ENCODE measurements at places on chromosomes 3 and 15.

DNA sequence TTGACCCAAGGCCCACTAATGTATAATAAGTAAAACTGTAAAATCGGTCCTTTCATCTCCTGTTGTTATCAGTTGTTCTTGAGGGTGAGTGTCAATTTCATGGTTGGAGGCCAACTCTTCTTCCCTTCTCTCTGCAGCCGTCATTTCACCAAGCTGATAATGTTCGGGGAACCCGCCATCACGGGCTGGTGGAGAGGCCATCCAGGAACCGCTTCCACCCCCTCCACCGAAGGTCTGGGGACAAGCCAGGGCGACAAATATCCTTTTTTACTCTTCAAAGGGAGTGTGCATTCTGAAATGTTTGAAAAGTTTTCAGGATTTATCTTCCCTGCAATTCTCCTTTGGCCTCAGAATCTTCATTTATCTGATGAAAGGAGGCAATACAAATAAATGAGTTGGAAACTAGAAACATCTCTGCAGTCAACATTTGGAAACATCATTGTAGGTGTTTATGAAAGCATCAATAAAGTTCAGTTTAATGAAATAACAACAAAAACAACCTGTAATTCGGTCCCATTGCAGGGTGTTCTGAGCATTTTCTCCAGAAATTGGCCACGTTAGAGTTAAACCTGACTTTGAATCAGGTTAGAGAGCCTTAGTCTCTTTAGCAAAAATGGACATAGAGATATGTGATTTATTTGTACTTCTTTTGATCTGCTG, 63.9 kb downstream of the CRTC3 start:
- no peak for DNase-seq

DNA sequence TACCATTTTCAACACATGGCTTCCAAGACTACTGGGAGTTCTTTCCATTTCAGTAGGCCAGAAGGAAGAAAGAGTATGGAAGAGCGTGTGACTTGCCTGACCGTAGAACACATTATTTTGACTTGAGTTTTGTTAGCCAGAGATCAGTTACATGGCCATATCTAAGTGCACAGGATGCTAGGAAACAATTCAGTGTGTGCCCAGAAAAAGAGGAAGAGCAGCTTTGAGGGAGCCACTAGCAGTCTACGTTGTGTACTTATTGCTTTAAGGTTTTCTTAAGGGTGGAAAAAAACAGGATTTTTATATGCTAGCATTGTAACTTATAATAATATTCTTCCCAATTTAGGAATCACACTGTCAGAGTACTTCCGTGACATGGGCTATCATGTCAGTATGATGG, 44.1 kb upstream of the GRAMD1C start:
- DNase-seq: no peak

- DNase-seq: no peak
Measured at GRCh38 chr15:92638709-92639365, 16.7 kb downstream of the FAM174B start.

- DNase-seq: peak; percentile 100
Measured at GRCh38 chr3:36993326-36994283, at the start of gene MLH1. TSS of gene MLH1 (plus strand) at chr3:36993518. CDS start at chr3:36993548, 30 bp downstream.

- no peak for DNase-seq
Measured at GRCh38 chr3:168645180-168645579, 549.5 kb upstream of the GOLIM4 start.

- no peak for DNase-seq
Measured at GRCh38 chr3:52813810-52814209, 16.7 kb downstream of the ITIH4 start.

- no peak for DNase-seq
Measured at GRCh38 chr3:11534011-11534792, 109.5 kb downstream of the VGLL4 start.

DNA sequence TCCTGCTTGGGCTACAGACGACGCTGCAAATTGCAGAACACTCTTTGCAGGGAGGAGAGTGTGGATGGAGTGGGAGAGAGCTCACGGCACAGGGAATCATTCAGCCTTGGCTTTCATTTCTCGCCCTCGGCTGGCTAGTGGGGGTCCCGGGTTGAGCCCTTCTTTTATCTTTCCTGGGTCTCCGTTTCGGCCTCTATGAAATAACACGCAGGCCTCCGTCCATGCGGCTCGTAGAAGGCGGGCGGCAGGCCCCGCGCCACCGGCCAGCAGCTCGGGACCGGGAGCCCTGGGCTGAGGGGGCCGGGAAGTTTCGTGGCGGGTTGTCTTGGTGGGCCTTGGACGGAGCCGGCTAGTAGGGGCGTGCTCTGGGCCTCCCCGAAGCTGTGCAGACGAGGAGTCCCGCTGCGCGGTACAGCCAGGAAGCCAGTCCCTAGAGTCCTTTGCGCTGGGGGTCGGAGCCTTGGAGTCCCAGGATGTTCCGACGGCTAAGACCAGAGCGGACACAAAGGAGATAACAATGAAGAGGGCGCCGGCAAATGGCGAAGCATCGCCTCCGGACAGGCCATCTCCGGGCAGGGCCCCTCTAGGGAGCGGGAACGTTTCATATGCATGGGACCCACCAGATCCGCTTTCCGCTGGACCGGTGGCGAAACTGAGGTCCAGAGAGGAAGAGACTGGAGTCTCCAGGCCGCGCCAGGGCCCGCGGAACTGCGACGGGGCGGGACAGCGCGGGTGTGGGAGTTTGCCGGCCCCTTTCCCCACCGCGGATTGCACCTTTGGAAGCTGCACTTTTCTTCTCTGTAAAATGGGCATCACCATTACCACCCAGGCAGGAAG, 4.3 kb downstream of the RNU6-1 start:
- peak; percentile 41 for DNase-seq

GRCh38 chr3:133474817-133475216, 75.0 kb downstream of the BFSP2 start:
- DNase-seq: peak; percentile 51

- no peak for DNase-seq
Measured at GRCh38 chr3:17546500-17547255, 195.8 kb downstream of the TBC1D5 start.

DNA sequence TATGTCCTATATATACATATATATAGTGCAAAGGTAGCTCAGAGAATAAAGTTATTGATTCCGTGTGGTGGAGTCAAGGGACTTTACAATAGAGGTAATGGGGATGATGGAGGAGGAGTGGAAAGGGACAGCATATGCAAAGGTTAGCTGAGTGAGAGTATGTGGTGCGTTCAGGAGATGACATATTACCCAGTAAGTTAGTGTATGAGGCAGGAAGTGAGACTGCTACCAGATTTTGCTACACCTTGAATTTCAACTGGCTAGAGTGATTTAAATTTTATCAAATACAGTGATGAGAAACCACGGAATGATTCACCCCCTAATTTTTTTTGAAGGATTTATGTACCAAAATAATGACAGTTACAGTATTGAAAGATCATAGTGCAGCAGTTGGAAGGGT, 2.8 kb downstream of the ACTL6A start:
- no peak for DNase-seq

DNA sequence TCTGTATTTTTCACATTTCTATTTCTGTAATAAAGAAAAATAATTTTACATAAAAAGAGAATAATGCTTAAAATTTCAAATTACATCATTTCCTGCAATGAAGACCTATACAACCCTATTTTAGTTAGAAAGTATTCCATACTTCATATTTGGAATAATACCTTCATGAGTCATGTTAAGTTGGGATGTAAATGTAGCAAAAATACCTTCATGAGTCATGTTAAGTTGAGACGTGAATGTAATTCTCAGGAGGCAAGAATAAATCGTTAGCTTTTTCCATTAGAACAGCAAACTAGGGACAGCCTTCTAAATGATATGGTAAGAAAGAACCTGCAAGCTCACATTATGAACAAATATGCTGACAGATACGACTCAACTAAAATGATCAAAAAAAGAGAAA, 91.9 kb downstream of the NAALADL2 start:
- DNase-seq: no peak

GRCh38 chr3:28244491-28244890, 3.1 kb downstream of the CMC1 start:
- DNase-seq: peak; percentile 53

DNA sequence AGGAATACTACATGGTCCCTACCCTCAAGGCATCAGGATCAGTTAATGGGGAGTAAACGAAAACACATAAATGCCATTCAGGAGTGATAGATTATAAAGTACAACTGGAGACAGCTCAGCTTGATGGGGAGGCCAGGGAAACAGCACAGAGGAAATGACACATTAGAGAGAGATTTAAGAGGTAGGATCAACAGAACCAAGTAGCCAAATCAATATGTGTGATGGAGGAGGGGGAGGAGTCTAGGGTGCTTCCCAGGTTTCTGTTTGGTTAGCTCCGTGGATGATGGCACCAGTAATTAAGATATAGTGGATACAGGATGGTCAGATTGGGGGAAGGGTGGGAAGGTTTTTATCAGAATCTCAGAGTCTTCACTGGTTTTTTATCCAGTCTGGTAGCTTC, 229.5 kb upstream of the ROPN1 start:
- DNase-seq: no peak

DNA sequence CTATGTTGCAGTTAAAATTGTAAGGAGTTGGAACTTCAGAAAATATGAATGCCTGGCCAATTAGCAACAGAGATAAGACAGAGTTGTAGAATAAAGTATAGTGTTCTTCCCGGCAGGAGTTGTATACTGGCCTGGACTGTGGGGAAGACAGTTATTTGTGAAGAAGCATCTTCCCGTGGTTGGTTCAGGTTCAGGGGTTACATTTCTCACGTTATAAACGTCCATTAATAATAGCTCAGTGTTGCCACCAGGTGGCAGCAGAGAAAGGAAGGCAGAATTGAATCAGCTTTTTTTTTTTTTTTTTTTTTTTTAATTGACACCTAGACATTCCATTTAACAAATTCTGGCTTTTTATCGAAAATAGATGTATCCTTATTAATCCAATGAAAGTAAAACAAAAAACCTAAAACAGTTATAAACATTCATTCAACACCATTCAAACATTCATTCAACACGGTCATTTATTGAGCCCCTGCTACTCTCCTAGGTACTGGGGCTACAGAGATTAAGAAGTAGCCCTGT, 66.4 kb upstream of the NR2E3 start:
- DNase-seq: peak; percentile 47

- no peak for DNase-seq
Measured at GRCh38 chr3:123202451-123202850, 708 bp downstream of the SEC22A start.

DNA sequence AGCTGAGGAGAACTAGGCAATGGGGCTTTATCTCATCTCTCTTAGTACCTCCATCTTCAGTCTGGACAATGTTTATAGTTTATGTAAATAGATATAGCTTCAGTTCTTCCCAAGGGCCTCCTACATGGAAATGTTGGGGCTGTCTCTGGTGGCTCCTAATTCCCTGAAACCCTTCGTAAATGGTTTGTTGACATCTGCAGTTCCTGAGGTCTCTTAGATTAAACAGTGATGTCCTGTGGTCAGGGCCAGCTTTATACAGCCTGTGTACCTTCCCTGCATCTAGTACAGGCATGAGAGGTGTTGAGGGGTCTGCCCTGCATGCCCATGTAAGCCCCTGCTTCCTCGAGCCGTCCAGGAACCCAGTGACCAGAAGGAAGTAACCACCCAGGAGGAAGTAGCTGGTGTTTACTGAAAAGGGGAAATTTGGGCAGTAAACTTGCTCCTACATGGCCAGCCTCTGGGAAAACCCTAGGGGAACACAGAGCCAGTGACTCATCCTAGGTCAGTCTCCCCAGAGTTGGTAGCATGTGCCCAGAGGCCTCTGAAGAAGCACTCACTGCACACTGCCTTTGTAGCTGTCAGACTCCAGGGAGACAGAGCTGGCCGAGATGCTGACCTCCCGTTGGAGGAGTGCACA, 4.7 kb upstream of the TBC1D2B start:
- DNase-seq: peak; percentile 96

- no peak for DNase-seq
Measured at GRCh38 chr3:177300842-177301241, 103.6 kb upstream of the TBL1XR1 start.

DNA sequence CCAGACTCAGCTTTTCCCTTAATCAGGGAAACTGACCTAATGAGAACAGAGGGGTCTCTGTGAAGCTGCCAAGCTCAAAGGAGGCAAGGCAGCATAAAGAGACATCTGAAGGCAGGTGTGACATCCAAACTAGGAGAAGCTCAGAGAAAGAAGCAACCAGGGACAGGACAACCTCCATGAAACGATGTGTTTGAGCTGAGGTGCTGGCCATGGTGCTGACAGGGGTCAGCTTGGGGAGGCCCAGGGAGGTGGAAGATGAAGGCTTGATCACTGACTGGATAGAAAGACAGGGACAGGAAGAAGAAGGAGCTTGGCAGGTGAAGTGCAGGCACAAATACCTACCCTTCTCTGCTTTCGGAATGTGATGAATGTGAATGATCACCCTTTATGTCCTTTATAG, 179.5 kb upstream of the NSMCE3 start:
- DNase-seq: no peak

DNA sequence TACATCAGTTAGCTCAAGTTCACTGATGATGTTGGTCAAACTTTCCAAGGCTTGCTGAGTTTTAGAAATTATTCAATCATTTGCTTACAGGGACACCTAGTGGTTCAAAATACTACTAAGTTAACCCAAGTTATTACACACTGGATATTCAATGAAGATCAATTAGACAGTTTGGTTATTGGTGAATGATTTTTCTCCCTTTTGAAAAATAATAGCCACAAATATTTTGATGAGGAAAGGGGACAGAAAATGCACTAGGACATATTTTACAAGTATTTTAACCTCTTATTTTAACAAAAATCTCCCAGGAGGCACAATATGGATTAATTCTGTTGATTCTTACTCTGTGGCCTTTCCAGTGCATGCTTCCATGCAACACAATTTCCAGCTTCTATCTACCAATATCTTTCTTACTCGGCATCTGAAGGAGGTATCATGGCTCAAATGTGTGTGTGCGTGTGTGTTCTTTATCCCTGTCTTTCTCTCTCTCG, 20.1 kb upstream of the GOLGA6L2 start:
- DNase-seq: peak; percentile 27

- DNase-seq: no peak
Measured at GRCh38 chr15:83653639-83654378, at the start of gene ADAMTSL3. TSS of gene ADAMTSL3 (plus strand) at chr15:83654123. CDS start at chr15:83655762, 1,639 bp downstream.

- DNase-seq: no peak
Measured at GRCh38 chr15:82597815-82598214, 49.3 kb downstream of the CPEB1 start.

DNA sequence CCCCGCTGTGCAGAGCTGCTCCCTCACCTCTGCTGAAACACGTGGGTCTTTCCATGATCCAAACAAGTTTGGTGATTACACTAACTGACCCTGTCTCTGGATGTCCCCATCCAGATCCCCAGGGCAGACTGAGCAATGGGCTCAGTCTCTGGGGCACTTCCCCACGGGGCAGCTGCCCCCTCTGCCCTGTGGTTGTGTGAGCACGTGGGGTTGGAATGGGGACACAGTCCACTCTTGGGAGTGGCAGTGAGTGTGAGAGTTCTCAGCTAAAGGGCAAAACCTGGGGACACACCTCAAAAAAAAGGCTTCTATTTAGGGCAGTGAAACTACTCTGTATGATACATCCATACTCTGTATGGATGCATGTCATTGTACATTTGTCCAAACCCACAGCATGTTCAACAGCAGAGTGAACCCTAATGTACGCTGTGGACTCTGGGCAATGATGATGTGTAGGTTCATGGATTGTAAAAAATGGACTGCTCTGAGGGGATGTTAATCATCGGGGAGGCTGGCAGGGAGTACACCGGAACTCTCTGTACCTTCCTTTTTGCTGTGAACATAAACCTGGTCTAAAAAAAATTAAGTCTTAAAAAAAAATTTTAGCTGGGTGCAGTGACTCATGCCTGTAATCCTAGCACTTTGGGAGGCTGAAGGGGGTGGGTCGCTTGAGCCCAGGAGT, 49.9 kb upstream of the BLM start:
- no peak for DNase-seq

GRCh38 chr15:38254051-38254883, 1.6 kb downstream of the SPRED1 start:
- DNase-seq: peak; percentile 76

- no peak for DNase-seq
Measured at GRCh38 chr3:101531473-101532086, 18.6 kb upstream of the SENP7 start.

GRCh38 chr3:49428752-49429080, 408 bp downstream of the NICN1 start:
- DNase-seq: no peak
